ENCODE measurements at places on chromosomes 11 and 22.

- DNase-seq, result no peak
Measured at GRCh38 chr11:33000181-33000580, 15.5 kb upstream of the DEPDC7 start.

DNA sequence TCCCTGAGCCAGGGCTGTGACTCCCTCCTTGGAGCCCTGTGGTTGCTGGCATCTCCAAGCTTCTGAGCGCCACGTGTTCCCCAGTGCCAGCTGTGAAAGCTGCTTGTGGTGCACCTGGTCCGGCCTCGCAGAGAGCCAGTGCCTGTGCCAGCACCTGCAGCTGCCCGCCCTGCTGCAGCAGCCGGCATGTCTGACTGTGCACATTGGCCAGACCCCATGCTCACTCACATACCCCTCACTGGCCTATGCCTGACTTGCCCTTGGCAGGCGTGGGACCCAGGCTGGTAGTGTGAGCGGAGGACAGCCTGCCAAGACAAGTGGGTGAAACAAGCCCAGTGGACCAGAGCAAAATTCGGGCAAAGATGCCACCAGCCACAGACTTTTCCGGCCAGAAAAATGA is 9.8 kb downstream of the MRPL48 start:
- DNase-seq, result no peak

DNA sequence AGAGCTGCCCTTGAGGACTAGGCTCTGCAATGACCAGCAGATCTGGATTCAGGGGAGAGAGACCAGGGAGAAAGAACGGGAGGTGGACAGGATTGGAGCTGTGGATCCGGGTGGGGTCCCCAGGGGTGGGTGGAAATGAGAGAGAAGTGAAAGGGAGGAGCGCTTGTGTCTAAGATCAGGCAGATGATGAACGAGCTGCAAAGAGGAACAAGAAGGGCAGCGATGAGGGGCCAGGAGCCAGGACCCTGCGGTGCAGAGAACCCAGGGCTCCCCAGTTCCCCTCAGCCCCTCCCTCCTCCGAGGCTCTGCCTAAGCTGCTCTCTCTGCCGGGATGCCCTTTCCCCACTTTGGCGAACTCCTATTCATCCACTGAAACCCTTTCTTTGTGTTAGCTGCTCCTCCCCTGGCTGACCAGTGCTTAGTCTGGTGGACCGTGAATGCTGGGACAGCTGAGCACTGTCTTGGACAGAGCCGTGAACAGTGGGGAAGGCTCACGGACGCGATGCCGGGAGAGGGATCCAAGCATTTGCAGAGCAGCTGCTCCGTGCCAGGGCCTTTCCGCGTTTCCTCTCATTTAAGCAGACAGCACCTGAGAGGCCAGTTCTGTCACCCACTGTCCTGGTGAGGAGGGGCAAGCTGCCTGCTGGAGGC is 35.9 kb downstream of the SHISAL1 start:
- no peak for DNase-seq

- DNase-seq, result no peak
Measured at GRCh38 chr11:68340784-68341556, 28.6 kb downstream of the LRP5 start.

DNA sequence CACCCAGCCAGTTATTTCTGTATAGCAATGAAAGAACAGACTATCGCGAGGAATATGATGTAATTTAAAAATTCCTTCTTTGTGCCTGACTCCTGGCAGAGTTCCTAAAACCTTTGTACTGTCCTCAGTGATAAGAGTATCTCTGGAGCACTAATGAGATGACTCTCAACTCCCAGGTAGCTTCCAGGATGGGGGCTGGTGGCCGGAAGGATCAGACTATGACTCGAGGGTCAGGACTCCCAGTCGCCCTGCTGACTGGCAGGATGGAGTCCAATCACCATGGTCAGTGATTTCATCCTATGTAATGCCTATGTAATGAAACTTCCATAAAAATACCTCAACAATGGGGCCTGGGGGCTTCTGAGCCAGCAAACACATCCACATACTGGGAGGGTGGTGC is 135.1 kb downstream of the SHANK2 start:
- no peak for DNase-seq

DNA sequence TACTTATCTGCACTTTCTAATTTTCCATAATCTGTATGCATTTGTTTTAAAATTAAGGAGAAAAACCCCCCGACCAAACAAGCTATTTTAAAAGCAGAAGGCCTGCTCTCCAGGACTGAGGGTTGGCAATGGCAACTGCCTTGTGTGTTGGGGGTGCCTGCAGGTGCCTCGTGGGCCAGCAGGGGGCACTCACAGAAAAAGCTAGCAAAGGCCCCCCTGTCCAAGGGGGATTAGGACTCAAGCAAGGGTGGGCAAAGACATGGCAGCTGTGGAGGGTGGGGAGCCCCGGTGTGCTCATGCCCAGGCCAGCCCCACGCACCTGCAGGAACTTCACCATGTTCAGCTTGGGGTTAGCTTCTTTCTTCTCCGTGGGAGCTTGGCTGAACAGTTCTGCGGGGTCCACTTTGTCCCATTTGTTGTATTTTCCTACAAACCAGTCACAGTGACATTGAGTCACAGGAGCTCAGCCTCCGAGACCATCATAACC is 10.3 kb downstream of the TOP3B start:
- DNase-seq, result peak; percentile 41

GRCh38 chr22:39212721-39213376 is 31.9 kb downstream of the PDGFB start:
- no peak for DNase-seq

GRCh38 chr11:61023086-61023965 is 51.8 kb downstream of the CD6 start:
- DNase-seq, result peak; percentile 50

GRCh38 chr11:116332391-116332790 is 440.4 kb downstream of the BUD13 start:
- no peak for DNase-seq
